A549 (cell line): ENCODE measurements at places on chromosomes 16 and 17.

DNA sequence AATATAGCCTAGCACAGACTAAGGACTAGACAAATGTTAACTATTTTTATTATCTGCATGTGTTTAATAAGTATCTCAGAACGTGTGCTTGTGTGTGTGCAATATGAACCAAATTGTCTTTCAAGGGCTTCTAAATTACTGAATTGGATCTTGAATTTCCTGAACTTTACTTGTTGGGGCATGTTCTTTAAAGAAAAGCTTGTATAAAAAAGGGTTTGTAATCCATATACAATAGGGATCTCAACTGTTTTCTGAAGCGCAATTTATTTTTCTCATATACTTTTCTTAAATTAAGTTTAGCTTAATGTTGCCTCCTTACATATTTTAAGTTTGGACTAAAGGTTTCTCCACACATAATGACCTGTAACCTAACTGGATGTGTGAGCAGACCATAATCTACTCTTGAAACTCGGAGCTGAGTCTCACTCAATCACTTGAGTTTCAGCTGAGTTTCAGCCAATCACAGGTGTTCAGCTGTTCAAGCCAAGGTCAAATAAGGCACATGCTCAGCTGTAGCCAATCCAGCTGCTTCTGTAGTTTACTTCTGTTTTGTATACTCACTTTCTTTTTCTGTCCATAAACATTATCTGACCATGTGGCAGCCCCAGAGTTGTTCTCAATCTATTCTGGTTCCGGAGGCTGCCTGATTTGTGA is 72.3 kb downstream of the CDK5R1 start:
- DNase-seq = no peak

GRCh38 chr16:50598256-50598894 is 50.2 kb downstream of the NKD1 start:
- no peak for DNase-seq

DNA sequence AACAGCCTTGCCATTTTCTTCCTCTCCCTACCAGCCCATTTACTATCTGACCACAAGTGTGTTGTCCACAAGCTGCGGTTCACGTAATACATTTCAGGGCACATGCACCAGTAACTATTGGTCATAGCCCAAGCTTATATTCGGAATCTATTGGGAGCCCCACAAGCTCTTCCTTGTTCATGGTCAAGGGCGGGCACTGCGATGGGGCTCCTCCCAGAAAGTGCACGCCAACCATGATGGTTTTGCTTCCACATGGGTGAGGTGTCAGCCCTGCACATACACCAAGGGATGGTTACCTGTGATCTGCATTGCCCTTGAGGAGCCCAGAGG is 12.1 kb downstream of the THRA start:
- no peak for DNase-seq

DNA sequence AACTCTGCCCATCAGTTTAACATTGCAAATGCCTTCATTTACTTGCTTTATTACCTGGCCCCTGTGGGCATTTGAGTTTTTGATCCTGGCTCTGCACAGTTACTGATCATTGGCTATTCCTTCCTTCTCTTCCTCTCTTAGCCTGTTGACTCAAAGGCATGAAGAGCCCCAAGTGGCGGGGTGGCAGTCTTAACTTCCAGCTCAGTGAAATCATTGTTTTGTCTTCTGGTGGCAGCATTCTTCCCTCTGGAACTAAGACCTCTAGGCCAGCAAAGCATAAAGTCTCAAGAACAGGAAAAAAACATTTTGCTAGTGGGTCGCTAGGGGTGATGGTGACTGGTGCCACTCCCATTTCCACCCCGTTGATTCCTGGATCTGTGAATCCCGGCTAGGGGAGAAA is 52.3 kb upstream of the MRTFB start:
- no peak for DNase-seq

DNA sequence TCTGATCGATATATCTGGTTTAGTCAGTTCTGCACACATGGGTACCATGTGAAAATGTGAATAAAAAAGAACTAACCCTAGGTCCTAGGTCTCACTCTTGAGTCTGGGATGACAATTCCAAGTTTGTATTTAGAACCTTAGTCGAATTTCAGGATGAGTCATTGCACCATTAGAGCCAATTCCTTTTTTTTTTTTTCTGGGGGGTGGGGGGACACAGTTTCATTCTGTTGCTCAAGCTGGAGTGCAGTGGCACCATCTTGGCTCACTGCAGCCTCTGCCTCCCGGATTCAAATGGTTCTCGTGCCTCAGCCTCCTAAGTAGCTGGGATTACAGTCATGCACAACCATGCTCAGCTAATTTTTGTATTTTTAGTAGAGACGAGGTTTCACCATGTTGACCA is 41.6 kb downstream of the SPAG9 start:
- no peak for DNase-seq
